RWPE2 (cell line): ENCODE measurements at places on chromosomes 3 and 15.
A peak's percentile ranks its signal among the peaks of the same experiment; 100 is the strongest.

DNA sequence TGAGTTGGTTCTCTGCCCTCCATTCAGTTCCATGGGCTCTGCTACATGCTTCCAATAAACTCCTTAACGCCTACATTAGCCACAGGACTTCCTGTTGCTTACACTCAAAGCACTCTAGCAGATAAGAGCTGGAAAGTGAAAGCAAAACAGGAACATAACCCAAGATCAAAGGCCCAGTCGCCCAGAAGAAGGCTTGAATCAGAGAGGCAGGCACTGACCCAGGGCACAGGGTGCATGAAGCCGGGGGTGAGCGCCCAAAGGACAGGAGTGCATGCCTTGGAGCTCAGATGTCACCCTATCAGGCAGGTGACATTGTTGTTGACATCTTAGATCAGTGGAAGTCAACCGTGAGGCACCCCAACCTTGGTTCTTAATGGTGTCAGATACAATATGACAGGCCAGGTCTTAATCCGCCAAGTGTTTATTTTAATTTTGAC is 235.1 kb downstream of the UACA start:
- peak; percentile 70 for DNase-seq

- no peak for DNase-seq
These were observed 136.8 kb upstream of the UMPS start for GRCh38 chr3:124593442-124593829.

GRCh38 chr3:108130236-108130635 is 39.4 kb upstream of the CD47 start:
- DNase-seq = no peak

GRCh38 chr15:80154336-80154735 is 1.5 kb downstream of the FAH start:
- DNase-seq = no peak

GRCh38 chr3:136988651-136989050 is 30.9 kb downstream of the IL20RB start:
- no peak for DNase-seq

DNA sequence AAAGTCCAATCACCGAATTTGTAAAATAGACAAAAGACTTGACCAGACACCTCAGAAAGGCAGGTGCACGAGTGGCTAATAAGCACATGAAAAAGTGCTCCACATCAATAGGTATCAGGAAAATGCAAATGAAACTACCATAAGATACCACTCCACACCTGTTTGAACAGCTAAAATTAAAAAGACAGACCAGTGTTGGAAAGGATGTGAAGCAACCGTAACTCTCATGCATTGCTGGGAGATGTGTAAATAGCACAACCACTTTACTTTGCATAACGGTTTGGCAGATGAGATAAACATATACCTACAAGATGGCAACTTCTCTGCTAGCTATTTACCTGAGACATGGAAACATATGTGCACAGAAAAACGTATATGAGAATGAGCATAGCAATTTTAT is 56.9 kb downstream of the CADPS start:
- DNase-seq = no peak

GRCh38 chr3:181432992-181433391 is 278.7 kb upstream of the SOX2 start:
- DNase-seq = no peak

DNA sequence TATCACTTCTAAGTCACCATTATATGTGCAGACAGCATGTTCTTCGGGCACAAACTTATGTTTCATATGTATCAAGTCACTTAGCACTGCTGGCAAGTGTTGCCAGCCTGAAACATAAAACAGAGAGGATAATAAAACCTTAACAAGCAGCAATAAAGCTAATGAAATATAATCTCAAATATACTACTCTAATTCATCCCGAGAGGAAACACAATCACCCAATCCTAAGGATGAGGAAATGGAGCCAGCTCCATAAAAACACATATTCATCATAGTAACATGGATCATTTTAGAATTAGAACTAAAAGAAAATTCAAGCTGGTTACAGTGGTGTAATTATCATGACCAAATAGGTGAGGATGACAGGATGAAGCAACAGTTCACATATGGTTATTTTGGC is 1072.7 kb downstream of the EPHA3 start:
- no peak for DNase-seq

DNA sequence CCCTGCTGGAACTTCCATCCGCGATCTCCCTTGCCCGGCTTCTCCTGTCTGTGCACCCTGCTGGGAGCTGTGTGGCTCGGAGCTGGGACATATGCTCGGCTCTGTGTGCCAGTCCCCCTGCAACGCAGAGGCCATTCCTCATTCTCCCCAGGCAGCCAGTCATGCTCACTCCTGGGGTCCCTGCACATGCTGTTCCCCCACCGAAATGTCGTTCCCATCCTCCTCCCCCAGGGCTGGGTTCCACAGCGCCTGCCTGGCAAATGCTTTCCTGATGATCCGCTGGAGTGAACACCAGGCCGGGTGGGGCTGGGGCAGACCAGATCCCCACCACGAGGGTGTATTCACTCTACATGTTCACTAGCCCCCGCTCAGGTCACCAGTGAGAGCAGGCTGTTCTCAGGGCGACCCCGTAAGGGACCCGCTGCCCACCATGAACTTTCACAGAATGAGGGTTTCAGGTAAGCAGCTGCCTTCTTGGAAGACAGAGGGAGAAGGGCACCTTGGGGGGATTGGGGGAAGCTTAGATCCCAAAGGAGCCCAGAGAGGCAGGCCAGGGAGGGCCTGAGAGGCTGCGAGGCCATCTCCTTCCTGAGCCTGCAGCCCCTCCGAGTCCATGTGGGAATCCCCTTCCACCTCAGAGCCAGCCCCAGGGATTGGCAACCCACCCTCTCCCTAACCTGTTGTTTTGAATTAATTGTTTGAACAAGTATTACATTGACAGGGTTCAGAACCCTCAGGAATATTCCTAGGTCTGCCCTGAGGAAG is 88.7 kb upstream of the IQSEC1 start:
- no peak for DNase-seq

GRCh38 chr15:29652595-29652994 is 169.7 kb downstream of the TJP1 start:
- no peak for DNase-seq

- DNase-seq = no peak
These were observed 67.5 kb downstream of the TFG start for GRCh38 chr3:100776746-100777145.

GRCh38 chr3:189664311-189664710 is 33.1 kb downstream of the TP63 start:
- DNase-seq = no peak

- no peak for DNase-seq
These were observed 68.0 kb upstream of the STAC start for GRCh38 chr3:36312351-36312750.

DNA sequence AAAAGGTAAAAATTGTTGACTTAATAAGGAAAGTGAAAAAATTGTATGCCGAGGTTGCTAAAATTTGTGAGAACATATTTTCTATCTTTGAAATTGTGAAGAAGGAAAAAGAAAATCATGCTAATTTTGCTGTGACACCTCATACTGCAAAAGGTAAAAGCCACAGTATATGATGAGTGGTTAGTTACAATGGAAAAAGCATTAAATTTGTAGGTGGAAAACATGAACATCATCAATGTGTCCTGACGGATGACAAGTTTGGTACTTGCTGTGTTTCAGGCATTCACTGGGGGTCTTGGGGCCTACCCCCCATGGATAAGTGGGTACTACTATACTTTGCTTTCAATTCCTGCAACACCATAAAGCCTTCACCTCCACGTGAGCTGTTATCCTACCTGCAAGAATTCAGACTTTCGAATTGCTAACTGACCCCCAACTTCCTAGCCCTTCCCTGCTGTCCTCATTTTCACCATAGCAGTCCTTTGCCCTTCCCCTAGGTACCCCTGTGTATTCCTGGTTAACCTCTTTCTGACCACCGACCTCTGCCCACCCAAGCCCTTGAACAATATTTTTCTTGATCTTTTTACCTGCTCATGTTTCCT is 62.4 kb downstream of the RAB7A start:
- DNase-seq = no peak

- DNase-seq = no peak
These were observed 50.8 kb downstream of the PLOD2 start for GRCh38 chr3:146110161-146110560.

- DNase-seq = no peak
These were observed 38.2 kb upstream of the HCLS1 start for GRCh38 chr3:121698901-121699300.

GRCh38 chr15:37824717-37825382 is 109.6 kb upstream of the TMCO5A start:
- peak; percentile 78 for DNase-seq
